Daoy (cell line): ENCODE measurements at places on chromosomes 16 and 17. TPM values are rescaled to one million over a fixed set of nuclear protein-coding genes. Genes with fewer than 3 reads are reported as not detected.
A peak's percentile ranks its signal among the peaks of the same experiment; 100 is the strongest.

GRCh38 chr16:35173295-35173694, 1713.9 kb downstream of the TP53TG3F start:
- no peak for DNase-seq

DNA sequence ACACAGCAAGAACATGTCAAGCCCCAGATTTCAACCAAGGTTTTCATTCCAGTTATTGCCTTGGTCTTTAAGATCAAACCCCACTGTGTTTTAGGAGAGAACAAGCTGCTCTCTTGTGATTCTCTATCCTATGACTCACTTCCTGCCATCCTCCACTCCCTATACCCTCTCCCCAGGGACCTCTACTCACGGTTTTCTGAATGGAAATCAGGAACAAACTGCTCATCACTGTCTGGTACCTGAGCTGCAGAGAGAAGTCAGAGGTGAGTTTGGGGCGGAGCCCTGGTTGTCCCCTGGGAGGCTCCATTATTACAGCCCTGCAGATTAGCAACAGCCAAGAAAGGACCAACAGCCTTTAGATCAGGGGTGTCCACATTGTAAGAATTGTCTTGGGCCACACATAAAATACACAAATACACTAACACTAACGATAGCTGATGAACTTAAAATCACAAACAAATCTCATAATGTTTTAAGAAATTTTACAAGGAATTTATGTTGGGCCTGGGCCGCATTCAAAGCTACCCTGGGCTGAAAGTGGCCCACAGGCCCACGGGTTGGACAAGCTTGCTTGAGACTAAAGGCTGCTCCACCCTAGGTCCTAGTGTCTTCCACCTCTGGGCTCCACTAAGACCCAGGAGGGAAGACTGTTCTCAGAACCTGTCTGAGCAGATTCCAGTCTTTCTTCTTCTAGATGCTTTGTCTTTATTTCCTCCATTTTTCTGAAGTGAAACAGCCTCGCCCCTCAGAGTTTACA, 9.7 kb downstream of the ETV4 start:
- peak; percentile 56 for DNase-seq

GRCh38 chr16:83059237-83059636, 432.5 kb downstream of the CDH13 start:
- DNase-seq: no peak

- peak; percentile 97 for DNase-seq
Measured at GRCh38 chr17:3888343-3889171, 4.3 kb downstream of the CAMKK1 start.

DNA sequence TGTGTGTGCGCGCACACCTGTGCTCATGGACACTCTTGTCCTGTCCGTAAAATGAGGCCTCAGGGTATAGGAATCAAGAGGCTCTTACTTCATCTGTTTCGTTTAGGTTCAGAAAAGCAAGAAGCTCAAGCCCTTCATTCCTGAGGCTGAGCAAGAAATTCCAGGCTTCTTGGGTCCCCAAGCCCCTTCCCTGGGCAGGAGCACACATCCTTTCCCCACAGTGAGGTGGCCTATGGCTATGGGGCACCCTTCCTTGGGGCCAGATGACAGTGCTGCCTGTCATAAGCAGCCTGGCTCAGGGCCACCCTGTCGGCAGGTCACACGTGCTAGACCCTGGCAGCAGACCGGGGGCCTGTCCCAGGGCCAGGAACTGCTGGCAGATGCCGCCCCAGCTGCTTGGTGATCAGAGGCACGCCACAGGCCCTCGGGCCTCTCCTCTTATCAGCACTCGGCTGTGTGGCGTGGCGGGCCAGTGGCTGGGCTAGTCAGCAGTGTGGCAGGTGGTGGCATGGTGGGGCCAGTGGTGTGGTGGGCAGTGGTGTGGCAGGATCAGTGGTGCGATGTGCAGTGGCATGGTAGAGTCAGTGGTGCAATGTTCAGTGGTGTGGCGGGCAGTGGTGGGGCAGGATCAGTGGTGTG, 50.2 kb downstream of the NKD1 start:
- no peak for DNase-seq

SLC47A1 gene
- not detected in 2 replicates for total RNA-seq

ACBD4 gene
- 0.57 TPM in 1 of 2 replicates, not detected in the other for total RNA-seq

CDYL2 gene
- 4.1 and 5.0 TPM in 2 replicates for total RNA-seq

AGRP gene
- total RNA-seq: not detected in 2 replicates
